NCI-H1694 treated with DMSO at 0.1 percent for 48 hours (cell line): ENCODE measurements at places on chromosomes 6 and 20.

DNA sequence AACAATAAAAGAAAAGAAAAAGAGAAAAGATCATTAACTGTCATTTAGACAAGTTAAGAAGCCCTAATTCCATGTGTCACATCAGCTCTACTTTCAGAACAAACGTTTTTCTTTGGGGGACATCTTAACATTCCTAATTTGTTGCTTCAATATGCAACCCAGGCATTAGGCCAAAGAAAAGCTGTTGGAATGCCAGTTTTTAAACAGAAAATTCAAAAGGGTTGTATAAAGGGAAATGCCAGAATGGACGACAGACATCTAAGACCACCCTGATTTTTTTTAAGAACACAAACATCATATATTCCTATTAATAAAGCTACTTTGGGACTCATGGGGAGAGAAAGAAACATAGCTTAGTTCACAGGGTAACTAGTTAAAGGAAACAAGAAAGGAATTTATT is 315.0 kb downstream of the GMDS start:
- DNase-seq, result no peak

- no peak for DNase-seq
These were observed 2.4 kb downstream of the NUS1 start for GRCh38 chr6:117677553-117678141.

GRCh38 chr20:21981179-21981578 is 275.7 kb downstream of the PAX1 start:
- DNase-seq, result no peak

GRCh38 chr6:16690608-16691142 is 70.6 kb downstream of the ATXN1 start:
- DNase-seq, result no peak

- peak; percentile 57 for DNase-seq
These were observed 101.5 kb downstream of the NOL4L start for GRCh38 chr20:32483351-32484224.

GRCh38 chr6:146183831-146184230 is 155.0 kb downstream of the GRM1 start:
- DNase-seq, result no peak

GRCh38 chr20:2206957-2207769 is 88.6 kb upstream of the TGM3 start:
- no peak for DNase-seq

DNA sequence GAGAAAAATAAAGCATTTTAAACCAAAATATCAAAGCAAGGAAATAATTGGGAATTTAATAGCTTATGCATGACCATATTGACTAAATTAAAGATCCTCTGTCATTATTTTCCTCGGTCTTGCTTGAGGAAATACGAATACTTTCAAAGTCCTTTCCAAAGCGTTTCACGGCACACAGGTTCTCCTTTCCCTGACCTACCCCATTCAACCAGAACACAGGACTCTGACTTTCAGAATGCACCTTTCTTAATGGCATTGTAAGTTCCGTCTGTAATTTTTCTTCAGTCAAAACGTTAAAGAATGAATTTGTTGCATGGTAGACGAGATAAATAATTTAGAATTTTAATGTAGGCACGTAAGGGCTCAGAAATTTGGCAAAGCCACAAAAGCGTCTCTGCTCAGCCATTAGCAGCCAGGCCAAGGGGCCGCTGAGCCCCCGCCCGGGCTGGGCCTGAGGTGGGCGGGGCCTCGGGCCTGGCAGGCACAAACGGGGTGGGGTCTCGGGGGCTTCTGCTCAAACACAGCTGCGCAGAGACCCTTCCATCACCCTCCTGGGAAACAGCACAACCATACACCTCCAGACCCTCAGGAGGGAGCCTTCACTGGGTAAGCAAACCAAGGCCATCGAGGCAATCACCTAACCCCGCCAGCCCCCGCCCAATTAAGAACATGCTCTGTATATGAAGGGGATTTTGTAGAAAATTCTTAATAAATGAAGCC is 3.4 kb downstream of the NEDD9 start:
- DNase-seq, result no peak

GRCh38 chr6:109740787-109741186 is 49.7 kb downstream of the FIG4 start:
- no peak for DNase-seq

- DNase-seq, result no peak
These were observed 49.2 kb downstream of the RARS2 start for GRCh38 chr6:87540539-87540938.

GRCh38 chr6:125393449-125393858 is 91.7 kb upstream of the HDDC2 start:
- DNase-seq, result no peak

GRCh38 chr6:89281779-89282246 is 33.3 kb downstream of the GABRR2 start:
- DNase-seq, result no peak

GRCh38 chr6:133648581-133648980 is 240.3 kb upstream of the TCF21 start:
- DNase-seq, result no peak

DNA sequence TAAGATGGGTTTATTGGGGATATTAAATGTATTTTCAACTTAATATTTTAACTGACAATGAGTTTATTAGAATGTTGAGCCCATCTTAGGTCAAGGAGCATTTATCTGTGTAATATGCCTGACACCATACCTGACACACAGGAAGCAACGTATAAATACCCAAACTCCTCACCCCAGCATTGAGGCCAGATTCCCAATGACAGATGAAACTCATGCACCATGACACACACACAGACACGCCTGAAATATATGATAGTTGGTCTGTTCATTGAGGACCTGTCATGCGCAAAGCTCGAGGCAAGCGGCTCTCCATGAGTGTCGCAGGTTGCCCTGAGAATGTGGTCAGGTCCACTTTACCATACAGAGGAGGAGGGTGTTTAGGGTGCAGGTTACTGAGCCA is 64.1 kb downstream of the GFOD1 start:
- DNase-seq, result no peak

DNA sequence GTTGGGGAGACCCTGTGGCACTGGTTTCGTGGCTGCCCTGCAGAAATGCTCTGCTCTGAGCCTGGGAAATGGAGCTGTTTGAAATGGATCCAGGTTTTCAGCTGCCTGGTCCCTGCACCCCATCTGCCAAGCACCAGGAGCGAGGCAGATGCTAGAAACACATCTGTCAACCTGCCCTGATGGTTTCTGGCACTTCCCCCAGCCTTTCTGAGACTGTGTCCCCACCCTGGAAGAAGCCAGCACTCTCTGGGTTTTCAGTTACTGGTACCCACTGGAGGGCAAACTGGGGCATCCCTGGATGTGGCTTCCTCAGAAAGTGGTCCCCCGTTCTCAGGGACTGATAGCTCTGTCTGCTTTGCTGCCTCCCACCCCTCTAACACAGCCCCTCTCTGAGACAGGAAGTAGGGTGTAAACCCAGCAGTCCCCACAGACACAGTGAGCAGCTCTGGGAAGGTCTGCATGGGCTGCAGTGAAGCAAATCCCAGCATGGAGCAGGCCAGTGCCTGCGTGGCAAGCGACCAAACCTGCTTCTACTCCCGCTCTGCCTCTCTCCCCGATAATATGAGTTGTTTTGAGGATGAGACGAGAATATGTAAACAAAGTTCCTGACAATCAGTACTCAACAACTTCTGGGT is 54.2 kb upstream of the MAFB start:
- DNase-seq, result peak; percentile 63

- no peak for DNase-seq
These were observed 75.4 kb upstream of the KCNG1 start for GRCh38 chr20:51098284-51098810.

GRCh38 chr6:106882601-106883518 is 91.7 kb downstream of the CD24 start:
- no peak for DNase-seq

DNA sequence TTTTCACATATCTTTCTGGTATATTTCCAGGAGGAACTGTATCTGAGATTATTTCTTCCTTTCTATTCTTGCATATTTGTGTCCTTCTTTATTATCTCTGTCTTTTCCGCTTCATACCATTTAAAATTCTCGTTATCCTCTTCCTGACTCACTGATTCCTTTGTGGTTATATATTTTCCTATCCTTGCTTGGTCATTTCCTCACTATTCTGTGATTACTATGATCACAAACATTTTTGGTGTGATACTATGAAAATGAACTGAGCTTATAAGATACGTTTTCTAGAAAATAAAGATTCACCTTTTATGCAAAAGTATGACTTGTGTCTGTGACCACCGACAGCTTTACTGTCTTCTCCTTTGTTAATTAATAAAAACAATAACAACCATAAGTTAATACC is 26.5 kb upstream of the MYCT1 start:
- DNase-seq, result no peak

GRCh38 chr20:17808357-17808756 is 108.6 kb downstream of the BANF2 start:
- DNase-seq, result no peak

- no peak for DNase-seq
These were observed 75.2 kb downstream of the PRL start for GRCh38 chr6:22221630-22222029.

DNA sequence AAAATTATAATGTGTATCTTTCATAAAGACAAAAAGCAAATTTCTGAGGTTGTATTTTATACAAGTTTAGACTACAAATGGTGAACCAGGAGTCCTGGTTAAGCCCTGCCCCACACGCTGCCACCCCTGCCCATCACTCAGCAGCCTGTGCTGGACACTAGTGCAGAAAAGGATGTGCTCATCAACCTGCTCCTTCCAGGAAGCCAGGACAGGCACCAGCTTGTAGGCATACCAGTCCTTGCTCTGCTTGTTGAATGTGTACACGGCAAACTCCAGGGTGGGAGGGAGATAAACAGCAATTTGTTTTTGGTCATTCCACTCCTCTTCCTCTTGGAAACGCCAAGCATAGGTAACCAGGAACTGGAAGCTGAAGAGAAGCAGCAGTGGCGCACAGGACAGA is 18.1 kb downstream of the CST9L start:
- no peak for DNase-seq

- DNase-seq, result no peak
These were observed 33.8 kb upstream of the RREB1 start for GRCh38 chr6:7073821-7074525.

GRCh38 chr6:91376686-91377085 is 789.8 kb upstream of the MAP3K7 start:
- DNase-seq, result no peak

DNA sequence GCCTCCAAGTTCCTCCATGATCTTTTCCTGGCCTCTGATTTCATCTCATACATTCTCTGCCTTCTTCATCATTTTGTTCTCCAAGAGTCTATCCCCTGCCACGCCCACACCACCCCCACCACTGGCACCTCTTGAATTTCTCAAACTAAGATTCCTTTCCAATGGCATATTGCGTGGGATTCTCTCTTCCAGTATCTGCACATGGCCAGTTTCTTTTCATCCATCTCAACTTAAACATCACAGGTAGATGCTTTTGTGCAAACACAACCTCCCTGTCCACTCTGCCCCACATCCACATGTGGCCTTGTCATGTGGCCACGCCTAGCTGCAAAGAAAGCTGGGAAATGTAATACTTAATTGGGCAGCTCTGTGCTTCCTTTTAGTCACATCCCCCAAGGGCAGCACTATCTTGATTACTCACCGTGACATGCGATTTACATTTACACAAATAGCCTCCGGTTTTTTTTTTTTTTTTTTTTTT is 33.4 kb upstream of the ZMYND8 start:
- no peak for DNase-seq
